NCI-H226 (cell line): ENCODE measurements at places on chromosomes 13 and 19.

DNA sequence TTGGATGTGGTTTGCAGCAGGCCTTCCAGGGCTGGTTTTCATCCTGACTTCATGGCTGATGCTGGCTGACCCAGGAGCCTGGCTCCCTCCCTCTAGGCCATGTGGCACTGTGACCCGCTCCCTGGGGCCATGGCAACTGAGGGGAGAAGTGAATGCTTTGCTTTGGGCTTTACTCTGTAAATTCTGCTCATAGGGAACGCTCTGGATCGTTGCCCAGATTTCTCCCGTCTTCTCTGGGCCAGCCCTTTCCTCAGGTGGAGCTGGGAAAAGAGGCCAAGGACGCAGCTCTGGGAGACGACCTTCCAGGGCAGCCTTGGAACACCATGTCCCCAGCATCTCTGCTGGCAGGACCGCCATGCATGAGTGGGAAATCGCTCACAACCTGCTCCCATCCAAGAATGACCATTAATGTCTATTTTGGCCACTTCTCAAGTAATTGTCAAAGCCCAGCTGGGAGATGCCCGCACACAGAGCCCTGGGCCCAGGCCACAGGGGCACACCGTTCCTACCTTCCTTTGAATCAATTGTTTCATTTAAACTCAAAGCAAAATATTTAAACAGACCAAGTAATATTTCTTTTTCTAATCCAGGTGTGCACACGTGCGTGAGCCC, 321.8 kb downstream of the TEX29 start:
- DNase-seq, result no peak

DNA sequence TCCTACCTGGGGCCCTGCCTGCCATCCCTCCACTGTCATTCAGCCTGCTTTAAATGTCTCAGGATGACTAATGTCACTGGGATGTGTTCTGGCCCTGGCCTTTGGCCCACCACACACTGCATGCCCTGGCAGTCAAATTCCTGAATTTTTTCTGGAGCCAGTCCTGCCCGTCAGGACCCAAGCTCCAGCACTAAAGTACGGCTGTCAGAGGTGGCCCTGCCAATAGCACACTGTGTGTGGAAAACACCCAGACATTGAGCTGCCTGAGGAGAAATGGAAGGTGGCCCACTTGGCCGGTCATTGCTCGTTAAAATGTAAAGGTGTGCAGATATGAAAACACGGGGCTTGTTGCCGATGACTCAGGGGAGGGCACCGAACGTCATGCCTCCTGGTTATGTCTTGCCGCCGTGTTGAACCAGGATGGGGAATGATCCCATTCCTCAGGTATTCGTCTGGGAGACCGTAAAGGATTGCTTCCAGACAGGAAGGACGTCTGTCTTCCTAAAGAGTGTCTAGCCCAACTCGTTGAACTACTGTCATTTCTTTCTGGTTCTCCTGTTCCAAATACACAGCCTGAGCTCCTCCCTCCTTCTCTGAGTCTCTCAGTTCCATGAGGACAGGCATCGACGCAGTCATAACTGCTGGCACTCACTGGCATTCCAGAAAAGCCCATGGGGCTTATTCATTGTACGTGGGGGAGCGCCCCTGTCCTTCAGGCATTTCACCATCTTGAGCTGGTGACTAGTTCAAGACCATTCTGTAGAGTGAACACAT, 40.6 kb downstream of the COL4A2 start:
- peak; percentile 96 for DNase-seq

DNA sequence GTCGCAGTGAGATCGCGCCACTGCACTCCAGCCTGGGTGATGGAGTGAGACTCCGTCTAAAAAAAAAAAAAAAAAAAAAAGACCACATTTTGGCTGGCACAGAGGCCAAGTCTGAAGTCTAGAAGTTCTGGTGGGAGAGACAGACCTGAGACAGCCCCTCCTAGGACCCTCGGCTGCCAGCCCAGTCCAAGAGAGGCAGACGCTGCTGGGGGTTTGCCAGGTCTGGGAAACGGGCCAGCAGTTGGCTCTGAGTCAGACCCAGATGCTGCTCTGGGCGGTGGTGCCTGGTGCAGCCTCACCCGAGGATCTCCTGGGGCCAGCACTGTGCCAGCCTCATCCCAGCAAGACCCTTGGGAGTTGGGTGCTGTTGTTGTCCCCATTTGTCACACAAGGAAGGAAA, 5.8 kb downstream of the FCHO1 start:
- DNase-seq, result peak; percentile 78

- DNase-seq, result no peak
Measured at GRCh38 chr13:31912647-31913401, 118.8 kb upstream of the FRY start.

GRCh38 chr19:2555422-2556220, 79.7 kb downstream of the GADD45B start:
- no peak for DNase-seq

DNA sequence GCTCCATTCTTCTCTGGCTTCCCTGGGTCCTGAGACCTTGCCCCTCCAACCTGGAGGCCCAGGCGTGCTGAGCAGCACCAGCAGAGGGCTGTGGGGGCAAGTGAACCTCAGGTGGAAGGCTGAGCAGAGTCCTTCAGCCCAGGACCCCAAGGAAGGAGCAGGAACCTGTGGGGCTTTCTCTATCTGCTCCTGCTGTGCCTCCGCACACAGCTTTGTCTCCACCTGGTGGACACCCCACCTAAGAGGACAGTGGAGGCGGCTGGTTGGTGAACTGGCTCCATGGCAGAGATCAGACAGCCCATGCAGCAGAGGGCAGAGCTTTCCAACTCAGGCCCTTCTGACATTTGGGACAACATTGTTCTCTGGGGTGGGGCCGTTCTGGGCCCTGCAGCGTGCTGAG, 19.7 kb downstream of the ZFR2 start:
- peak; percentile 39 for DNase-seq

GRCh38 chr19:15154002-15154612, 46.7 kb downstream of the NOTCH3 start:
- peak; percentile 36 for DNase-seq

- DNase-seq, result no peak
Measured at GRCh38 chr19:43699506-43700394, 16.1 kb upstream of the IRGC start.
